Neural crest cell (in vitro differentiated cells): ENCODE measurements at places on chromosomes 5 and 9.
A peak's percentile ranks its signal among the peaks of the same experiment; 100 is the strongest.

GRCh38 chr5:119318256-119318894, 37.4 kb upstream of the TNFAIP8 start:
- no peaks in the 10 kb centered on the region for H3K27me3 ChIP-seq
- H3K27ac ChIP-seq: no peak overlapping the region
- H3K4me3 ChIP-seq: no peak overlapping the region

- H3K4me3 ChIP-seq: no peak overlapping the region
- H3K36me3 ChIP-seq: peaks cover 15% of the 10 kb centered on the region
- DNase-seq: no peak
- no peak overlapping the region for H3K27ac ChIP-seq
Observed at GRCh38 chr5:94028001-94028400, 286.6 kb upstream of the POU5F2 start.

DNA sequence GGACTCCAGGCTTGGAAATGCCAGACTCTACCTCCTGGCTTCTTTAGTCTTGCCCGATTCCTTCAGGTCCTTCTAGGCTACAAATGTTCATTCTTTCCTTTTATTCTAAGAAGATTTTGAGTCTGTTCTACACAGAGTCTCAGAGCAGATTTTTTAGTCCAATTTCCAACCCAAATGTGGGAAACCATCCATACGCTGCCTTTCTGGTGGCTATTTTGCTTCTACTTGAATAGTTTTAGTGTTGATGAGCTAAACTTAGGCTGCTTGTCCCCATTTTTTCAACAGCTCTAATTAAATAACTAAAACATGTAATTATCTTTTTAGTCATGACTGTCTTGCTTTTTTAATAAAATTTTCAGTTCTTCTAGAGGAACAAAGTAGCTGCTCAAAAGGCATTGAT, 112.4 kb upstream of the KLF9 start:
- H3K4me3 ChIP-seq: no peak overlapping the region
- no peaks in the 10 kb centered on the region for H3K36me3 ChIP-seq
- DNase-seq: no peak
- no peaks in the 10 kb centered on the region for H3K4me1 ChIP-seq

DNA sequence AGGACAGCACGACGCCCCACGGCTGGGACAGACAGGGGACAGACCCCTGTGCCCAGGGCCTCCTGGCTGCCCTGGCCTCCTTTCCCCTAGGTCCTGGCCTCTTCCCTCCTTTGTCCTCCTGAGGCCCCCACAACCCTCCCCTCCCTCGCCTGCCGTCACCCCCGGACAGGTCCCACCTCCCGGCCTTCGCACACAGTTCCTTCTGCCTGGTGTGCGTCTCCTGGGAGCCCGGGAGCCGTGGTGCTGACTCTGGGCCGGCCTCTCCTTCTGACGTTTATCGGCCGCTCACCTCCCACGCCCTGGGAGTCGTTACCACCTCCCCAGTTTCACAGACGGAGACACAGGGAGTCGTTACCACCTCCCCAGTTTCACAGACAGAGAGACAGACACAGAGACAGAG, 25.1 kb upstream of the NOTCH1 start:
- H3K4me1 ChIP-seq: peaks cover 62% of the 10 kb centered on the region
- H3K27ac ChIP-seq: peak overlapping the region; percentile 92
- no peaks in the 10 kb centered on the region for H3K36me3 ChIP-seq

DNA sequence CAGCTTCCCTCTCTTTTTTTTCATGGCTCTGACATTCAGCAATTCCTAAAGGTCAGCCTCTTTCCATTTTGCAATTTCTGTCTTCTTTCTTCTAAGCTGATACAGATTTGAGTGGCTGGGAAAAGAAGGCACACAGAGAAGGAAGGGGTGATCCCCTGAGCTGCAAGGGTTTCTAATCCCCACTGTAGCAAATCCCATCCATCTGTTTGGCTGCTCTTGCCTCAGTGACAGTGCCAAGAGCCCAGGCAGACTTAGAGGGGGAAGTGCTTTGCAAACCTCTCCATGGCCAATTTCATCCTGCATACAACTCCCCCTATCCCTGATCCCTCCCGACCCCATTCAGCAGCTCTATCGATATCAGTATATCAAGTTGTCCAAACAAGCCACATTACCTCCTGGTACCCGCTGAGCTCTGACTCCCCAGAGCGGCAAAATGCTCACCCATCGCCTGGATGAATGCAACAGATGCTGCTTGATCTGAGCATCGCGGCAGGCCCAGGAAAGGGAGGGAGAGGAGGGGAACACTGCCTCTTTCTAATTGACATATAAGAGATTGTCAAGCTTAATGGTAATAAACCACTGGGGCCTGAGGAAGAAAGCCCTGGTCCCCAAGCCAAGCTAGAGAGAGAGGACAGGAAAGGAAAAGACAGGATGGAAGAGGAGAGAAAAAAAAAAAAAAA, 268.9 kb downstream of the ASTN2 start:
- H3K27me3 ChIP-seq: peaks cover 1% of the 10 kb centered on the region
- H3K36me3 ChIP-seq: no peaks in the 10 kb centered on the region
- no peak overlapping the region for H3K4me3 ChIP-seq
- H3K4me1 ChIP-seq: no peaks in the 10 kb centered on the region
- no peak overlapping the region for H3K27ac ChIP-seq
- no peak for DNase-seq
